ENCODE measurements at places on chromosomes 4 and X.
A peak's percentile ranks its signal among the peaks of the same experiment; 100 is the strongest.

DNA sequence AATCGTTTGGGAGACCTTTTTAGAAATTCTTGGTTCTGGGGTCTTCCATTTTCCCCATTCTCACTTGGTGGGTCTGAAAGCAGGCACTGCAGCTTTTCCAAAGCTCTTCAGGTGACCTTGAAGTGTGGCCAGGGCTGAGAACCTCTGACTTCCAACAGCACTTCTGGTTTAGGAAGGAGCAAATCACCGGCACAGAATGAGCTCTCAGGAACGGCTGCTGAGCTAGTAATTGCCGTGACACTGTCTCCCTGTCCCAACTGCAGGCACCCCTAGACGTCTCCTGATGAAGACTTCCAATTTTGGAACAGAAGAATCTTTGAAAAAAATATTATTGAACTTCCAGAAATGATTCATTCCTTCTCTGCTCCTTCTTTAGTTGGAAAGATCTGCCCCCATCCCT lies 31.3 kb downstream of the CD38 start:
- DNase-seq: no peak

DNA sequence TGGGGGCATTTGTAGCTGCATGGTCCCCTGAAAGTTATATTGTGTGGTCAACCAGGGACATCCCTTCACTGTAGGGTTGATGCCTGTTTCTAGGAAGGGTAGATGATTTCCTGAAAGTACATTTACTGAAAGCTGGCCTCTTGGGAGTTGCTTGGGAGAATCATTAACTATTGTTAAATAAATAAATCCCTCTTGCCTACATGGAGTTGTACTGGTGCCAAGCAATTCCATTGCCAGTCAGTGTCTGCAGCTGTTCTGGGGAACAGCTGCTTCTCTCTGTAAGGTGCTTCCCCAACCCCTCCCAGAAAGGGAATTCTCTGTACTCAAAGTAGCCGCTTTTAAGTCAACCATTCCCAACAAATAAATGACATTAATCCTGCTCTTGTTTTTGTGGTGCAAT lies 51.1 kb downstream of the C4orf51 start:
- DNase-seq: peak; percentile 21

GRCh38 chr4:144906181-144906925 lies 191.6 kb downstream of the ANAPC10 start:
- peak; percentile 13 for DNase-seq

DNA sequence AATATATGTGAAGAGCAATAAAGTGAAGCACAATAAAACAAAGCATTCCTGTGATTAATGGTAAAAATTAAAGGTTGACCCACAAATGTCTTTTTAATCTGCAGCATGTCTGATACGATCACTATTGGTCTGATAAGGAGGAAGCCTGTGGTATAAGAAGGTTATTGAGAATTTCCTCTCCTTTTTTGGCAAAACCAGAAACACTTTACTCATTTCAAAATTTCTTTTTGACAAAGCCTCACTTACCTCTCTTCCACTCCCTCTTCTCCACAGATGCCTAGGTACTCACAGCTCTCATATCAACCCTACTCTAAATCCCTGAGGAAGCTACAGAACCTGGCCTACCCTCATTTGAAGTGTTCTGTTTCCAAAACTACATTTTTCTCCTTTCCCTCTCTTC lies 56.1 kb downstream of the TSPAN5 start:
- no peak for DNase-seq

GRCh38 chrX:141164406-141164805 lies 12.5 kb downstream of the LDOC1 start:
- DNase-seq: no peak

DNA sequence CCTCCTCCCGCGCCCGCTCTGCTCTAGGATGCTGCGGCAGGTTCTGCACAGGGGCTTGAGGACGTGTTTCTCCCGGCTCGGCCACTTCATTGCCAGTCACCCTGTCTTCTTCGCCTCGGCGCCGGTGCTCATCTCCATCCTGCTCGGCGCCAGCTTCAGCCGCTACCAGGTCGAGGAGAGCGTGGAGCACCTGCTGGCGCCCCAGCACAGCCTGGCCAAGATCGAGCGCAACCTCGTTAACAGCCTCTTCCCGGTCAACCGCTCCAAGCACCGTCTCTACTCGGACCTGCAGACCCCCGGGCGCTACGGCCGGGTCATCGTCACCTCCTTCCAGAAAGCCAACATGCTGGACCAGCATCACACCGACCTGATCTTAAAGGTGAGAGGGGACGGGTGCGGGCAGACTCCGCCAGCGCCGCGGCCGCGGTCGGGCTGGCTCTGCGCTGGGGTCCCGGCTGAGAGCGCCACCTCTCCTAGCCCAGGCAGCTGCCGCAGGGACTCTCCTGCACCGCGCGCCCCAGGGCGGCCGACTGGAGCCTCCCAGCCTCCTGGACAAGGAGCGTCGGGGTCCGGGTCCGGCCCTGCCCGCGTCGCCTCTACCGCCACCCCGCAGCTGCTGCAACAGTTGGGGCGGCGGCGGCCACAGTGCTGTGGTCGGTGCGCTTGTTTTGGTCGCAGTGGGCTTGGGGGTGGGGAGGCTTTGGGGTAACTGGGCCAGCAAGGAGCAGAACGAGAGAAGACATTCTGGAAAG lies at the start of gene PTCHD1:
Gene PTCHD1 (plus strand): TSS at position 2 of the 752 bp plus-strand sequence. CDS start 27 bp downstream, at position 29.
- DNase-seq: no peak

- peak; percentile 90 for DNase-seq
These were observed 5.9 kb upstream of the NAA15 start for GRCh38 chr4:139295206-139295941.

DNA sequence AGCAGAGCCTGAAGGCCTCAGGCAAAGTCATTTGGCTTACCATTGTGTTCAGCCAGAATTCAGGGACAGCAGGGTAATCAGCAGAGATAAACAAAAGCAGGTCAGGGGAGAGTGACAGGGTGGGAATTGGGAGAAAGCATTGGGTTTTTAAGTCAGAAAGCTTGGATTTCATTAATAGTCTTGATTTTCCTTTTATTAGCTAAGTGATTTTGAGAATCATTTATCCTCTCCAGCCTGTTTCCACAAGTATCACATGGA lies 410.1 kb downstream of the HNRNPD start:
- no peak for DNase-seq

- DNase-seq: peak; percentile 76
These were observed 125.3 kb downstream of the SOWAHB start for GRCh38 chr4:76772498-76773106.

DNA sequence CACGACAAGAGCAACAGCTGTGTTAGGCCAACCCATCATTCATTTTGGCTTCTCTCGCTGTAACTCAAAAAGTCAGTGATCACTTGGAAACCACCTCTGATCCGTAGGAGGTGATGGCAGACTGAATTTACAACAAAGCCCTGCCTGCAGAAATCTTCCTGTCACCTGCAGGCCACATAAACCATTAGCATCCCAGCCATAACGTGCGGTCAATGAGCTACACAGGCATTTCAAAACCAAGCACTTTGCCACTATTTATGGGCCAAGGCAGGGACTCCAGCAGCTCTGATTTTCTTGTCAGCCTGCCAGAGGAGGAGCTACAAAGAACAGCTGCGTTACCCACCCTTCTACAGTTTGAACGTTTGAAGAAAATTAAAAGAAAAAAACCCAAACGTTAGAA lies 228.1 kb upstream of the PPARGC1A start:
- DNase-seq: no peak

DNA sequence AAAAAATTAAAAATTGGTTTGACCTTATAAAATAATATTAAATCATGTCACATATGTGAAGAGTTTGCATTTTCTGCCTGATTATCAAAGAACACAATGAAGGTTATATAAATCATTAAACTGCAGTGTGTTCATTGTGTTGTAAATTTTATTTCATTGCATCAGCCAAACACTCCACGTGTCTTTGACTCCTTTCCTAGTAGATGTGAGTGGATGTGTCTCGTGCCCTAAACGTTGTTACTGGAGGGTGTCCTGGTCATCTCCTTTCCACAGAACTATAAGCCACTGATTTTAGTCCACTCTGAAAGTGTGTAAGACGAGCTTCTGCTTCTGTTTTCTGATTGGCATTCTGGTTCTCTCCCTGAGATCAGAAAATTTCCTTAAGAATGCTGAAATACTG lies 127.3 kb downstream of the NDST4 start:
- no peak for DNase-seq

DNA sequence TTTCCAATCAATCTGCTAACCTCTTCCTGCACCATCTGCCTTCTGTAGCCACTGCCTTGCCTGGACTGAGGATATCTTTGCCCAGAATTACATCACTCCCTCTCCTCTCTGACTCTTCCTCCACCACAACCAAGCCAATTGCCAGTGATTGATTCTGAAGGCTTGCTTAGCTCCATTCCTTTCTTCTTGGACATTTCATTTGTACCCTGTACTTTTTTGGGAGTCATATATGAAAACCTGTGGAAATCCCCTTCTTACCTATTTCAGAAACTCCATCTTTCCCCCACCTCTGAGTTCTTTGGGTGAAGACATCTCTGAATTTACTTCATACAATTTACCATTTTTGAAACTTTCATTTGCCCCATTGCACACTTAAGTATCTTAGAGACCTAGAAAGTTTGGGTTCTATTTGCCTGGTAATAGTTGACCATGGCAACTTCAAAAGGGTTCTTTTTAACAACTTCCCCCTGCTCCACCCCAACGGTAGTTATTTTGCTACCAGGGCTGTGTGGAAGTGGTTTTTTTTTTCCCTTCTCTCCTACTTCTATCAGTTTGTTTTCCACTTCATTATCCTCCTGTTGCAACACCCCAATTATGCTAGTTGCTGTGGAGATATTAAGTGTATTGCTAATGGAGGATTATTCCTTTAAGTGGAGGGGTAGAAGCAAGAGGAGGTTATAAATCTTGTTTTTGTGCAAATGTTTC lies 14.3 kb downstream of the SGMS2 start:
- peak; percentile 43 for DNase-seq

GRCh38 chr4:76881375-76881774 lies 16.6 kb downstream of the SOWAHB start:
- no peak for DNase-seq

DNA sequence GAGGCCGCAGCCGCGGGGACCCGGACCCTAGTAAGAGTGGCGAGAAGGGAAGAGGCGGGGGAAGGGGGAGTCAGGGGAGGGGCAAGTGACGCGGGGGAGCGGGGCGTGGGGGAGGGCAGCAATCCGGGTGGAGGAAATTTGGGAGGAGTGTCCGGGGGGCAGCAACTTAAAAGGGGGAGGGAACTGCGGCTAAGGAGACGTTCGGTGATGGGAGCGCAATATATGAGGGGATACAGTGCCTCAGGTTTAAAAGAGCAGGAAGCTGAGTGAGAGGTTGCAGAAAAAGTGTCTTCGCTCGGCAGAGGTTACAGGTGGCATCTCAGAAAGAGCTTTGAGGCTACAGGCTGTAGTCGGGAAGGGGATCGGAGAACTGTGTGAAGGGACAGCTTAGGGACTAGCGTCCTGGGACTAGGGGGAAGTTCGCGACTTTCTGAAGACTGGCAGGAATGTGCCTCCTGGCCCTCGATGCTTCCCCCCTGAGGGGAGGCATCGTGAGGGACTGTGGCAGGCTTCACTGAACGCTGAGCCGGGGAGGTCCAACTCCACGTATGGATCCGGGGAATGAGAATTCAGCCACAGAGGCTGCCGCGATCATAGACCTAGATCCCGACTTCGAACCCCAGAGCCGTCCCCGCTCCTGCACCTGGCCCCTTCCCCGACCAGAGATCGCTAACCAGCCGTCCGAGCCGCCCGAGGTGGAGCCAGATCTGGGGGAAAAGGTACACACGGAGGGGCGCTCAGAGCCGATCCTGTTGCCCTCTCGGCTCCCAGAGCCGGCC lies 519 bp downstream of the FOXO4 start:
- DNase-seq: peak; percentile 54

GRCh38 chr4:111283066-111283677 lies 660.3 kb upstream of the PITX2 start:
- DNase-seq: peak; percentile 62

DNA sequence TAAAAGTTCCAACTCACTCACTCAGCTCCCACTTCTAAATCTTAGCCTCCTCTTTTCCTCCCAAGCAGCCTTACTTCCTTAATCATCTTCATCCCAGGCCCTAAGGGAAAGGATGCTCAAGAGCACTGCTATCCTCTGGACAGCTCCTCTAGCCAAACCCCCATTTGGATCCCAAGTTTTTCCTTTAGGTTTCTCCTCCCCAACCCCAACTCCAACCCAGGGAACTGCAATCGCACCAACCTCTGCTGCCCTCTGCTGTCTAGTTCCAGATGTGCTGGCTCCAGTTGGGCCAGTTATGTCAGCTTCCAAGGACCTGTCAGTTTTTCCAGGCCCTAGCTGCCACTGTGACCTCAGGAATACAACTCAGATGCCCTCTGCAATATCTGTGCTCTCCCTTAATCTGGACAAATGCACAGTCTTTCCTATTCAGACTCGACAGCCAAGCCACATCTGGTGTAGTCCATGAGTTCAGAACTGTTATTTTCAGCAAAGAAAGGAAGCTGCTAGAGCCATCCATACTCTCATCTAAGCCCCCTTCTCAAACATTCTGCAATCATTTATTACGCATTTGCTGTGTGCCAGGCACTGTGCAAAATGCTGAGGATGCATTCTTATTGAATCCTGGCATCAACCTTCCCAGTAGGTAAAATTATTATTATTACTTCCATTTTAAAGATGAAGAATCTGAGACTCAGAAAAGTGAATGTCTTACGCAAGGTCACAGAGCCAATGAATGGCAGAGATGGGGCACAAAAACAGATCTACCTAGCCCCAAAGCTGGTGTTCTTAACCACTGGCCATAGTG lies 12.3 kb upstream of the XPNPEP2 start:
- DNase-seq: peak; percentile 53

DNA sequence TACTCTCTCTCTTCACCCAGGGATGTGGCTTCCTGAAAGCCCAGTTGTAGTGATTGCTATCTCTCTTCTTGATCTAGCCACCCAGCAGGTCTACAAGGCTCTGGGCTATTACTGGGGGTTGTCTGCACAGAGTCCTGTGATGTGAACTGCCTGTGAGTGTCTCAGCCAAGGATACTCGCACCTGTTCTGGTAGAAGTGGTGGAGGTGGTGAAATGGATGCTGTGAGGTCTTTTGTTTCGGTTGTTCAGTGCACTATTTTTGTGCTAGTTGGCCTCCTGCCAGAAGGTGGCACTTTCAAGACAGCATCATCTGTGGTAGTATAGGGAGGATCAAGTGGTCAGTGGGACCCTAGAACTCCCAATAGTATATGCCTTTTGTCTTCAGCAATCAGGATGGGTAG lies 268.0 kb downstream of the GABRG1 start:
- DNase-seq: no peak

DNA sequence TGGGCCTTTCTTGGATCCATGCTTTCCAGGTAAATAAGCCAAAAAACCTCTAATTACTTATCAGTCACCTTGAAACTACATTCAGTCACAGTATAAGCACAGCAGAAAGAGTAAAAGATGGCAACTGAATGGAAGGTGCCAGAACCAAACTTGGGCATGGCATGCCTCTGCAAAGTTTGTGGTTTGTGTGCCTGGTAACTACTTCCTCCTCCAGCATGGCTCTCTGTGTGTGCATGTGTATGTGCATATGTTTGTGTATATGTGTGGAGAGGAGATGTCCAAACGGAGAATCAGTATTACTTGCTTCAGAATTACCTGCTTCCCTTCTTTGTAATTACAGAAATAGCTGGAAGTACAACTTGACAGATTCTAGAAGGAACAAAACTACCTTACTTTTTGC lies 67.5 kb downstream of the AGTR2 start:
- DNase-seq: no peak

DNA sequence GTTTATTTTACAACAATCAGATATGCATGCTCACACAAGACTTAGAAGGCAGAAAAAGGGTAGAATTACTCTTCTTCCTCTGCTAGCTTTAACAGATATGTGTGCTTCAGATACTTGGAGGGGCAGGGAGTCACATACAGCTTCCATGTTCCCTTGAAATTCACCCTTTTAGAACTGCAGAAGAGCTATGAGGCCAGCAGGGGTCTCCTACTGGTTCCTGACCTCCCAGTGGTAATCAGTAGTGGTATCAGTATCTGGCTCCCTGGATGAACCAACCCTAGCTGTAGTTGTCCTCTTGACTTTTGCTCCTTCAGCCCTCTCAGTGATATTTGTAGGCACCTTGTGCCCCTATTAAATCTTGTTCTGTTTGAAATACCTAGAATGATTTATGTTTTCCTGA lies 81.5 kb downstream of the RCHY1 start:
- DNase-seq: peak; percentile 29
